ENCODE measurements at places on chromosomes 5 and 9.

- DNase-seq: no peak
Observed at GRCh38 chr5:172403817-172404216, 50.5 kb downstream of the SH3PXD2B start.

DNA sequence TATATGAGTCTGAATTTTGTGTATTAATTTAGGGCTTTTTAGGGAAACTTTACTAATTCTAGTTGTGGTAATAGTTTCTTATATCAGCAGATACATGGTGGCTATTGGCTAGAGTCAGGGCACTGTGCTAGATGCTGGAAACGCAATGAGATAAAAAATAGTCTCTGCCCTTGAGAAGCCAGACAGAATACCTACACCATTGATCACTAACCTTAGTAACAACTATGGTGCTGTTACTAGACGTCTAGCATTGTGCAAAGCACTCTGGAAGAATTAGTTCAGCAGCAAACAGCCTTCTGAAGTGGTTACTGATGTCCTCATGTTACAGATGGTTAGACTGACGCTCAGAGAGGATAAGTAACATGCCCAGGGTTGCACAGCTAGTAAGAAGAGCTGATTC lies 61.8 kb downstream of the GDA start:
- DNase-seq: no peak

GRCh38 chr9:479971-480350 lies 265.3 kb downstream of the DOCK8 start:
- no peak for DNase-seq

GRCh38 chr5:148904440-148904839 lies 78.0 kb downstream of the ADRB2 start:
- DNase-seq: no peak

DNA sequence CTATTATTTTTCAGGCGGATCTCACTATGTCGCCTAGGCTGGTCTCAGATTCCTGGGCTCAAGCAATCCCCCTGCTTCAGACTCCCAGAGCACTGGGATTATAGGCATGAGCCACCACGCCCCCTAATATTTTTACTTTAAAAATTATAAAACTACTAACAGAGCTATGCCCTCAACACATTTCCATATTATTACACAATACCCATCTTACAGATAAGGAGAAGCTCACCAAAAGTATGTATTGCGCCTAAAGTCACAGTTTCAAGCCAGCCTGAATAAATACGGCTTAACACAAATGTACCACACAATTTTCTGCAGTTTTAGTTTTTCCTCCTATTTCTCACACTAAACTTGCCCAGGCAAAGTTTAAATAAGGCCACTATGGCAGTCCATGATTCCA lies 9.9 kb upstream of the HAVCR1 start:
- no peak for DNase-seq

Data from OCI-LY7 (cell line).